ENCODE measurements at places on chromosomes 11 and 22.
A peak's percentile ranks its signal among the peaks of the same experiment; 100 is the strongest.

DNA sequence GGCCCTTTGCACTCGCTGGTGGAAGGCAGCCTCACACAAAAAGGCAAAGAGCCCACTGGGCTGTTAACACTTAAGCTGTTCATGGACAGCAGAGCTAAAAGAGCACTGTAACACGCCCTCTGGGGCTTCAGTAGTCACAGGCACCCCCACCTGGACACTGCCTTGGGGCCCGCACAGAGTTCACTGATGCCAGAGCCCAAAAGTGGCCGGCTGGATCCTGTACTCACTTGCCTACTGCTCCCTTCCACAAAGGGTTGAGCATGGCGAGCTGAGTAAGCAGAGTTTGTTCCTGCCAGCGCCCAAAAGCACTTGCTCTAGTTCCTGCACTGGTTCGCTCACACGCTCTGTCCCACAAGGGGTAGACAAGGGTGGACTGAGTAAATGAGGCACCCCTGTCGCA lies 78.8 kb downstream of the RELT start:
- no peak for DNase-seq

- DNase-seq, result no peak
These were observed 13.7 kb downstream of the TRMU start for GRCh38 chr22:46349238-46349637.

DNA sequence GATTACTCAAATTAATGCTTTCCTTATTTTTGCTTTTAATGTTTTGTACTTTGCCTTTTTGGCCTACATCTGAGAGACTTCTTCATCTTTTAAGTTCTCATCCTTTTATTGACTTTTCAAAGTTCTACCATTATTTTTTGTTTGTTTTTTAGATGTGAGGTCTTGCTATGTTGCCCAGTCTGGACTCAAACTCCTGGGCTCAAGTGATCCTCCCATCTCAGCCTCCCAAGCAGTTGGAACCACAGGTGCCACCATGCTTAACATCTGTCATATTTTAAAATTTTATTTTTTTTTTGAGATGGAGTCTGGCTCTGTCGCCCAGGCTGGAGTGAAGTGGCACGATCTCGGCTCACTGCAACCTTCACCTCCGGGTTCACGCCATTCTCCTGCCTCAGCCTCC lies 57.8 kb downstream of the PPP6R2 start:
- no peak for DNase-seq

DNA sequence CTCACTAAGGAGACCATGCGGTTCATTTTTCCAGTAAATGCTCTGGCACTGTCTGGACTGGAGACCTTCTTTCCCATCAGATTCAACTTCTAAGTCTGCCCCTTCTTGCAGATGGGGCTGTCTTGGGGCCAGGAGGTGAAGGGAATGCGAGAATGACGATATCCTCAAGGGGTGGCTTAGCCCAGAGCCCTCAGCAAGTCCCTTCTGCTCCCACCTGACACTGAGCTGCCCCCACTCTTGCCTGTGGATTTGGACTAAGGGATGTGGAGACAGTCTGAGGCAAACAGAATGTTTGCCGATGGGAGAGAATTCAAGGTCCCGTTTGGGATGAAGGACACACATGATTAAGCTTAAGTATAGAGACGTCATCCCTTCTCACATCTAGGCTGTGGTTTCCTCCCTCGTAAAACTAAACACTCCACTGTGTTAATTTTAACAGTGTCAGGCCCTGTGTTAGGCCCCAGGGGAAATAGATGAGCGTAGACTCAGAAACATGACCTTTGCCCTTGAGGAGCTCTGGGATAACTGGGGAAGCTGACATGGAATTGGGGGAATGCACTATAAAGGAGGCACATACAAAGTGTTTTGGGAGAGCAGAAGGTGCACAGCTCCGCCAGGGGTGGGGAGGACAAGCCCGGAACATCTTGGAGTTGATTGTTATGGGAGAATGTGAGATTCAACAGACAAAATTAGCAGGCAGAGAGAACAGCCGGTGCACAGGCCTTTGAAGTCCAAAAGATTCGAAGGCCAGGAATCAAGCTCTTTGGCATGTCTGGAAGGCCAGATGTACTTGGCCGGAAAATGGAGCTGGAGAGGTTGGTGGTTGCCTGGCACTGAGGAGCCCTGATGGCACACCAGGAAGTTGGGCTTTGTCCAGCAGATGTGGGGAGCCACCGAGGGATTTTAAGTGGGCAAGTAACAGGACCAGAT lies 71.6 kb downstream of the ST3GAL4 start:
- no peak for DNase-seq

- DNase-seq, result no peak
These were observed 812.6 kb downstream of the OPCML start for GRCh38 chr11:132719684-132720083.

DNA sequence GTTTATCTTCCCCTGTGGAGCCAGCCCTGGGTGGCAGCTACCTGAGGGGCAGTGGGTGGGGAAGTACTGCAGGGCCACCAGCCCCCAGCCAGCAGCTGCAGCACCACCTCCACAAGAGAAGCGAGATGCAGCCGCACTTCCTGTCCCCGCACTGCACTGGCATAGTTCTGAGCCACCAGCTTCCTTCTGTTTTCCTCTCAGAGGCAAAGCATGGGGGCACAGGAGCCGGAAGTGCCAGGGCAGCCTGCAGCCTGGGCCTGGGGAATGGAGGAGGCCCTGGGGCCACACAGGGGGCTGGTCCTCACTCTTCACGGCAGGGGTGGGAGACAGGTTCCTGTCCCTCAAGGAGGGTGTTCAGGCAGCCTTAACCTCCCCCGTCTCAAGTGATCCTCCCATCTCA lies 11.9 kb upstream of the SH3BP1 start:
- DNase-seq, result no peak

DNA sequence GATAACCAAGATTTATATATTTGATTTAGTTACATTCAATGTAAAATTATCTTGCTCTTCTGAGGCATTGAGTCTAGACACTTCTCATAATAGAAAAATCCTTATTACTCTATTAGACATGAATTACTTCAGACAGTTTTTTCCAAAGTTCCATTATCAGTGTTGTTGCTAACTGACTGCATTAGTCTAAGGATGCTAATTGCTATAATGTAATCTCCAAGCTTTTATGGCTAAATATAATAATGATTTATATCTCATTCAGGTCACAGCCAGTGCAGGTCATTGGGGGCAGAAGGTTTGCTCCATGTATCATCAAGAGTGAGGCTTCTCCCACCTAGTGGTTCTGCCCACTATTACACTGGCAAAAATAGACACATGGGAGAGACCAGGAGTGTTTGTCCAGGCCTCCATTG lies 377.2 kb upstream of the DDI1 start:
- peak; percentile 34 for DNase-seq

GRCh38 chr11:2138068-2138430 lies 1.1 kb downstream of the IGF2 start:
- no peak for DNase-seq

Measured in bronchial epithelial cell (primary cell).